ENCODE measurements at places on chromosomes 4 and X. TPM values are rescaled to one million over a fixed set of nuclear protein-coding genes. Genes with fewer than 3 reads are reported as not detected.

GRCh38 chrX:12970691-12971202, 4.2 kb upstream of the TMSB4X start:
- DNase-seq = peak; percentile 69
- H3K27ac ChIP-seq = peak overlapping the region; percentile 93
- H3K4me3 ChIP-seq = peak overlapping the region; percentile 29
- no peaks in the 10 kb centered on the region for H3K27me3 ChIP-seq

DNA sequence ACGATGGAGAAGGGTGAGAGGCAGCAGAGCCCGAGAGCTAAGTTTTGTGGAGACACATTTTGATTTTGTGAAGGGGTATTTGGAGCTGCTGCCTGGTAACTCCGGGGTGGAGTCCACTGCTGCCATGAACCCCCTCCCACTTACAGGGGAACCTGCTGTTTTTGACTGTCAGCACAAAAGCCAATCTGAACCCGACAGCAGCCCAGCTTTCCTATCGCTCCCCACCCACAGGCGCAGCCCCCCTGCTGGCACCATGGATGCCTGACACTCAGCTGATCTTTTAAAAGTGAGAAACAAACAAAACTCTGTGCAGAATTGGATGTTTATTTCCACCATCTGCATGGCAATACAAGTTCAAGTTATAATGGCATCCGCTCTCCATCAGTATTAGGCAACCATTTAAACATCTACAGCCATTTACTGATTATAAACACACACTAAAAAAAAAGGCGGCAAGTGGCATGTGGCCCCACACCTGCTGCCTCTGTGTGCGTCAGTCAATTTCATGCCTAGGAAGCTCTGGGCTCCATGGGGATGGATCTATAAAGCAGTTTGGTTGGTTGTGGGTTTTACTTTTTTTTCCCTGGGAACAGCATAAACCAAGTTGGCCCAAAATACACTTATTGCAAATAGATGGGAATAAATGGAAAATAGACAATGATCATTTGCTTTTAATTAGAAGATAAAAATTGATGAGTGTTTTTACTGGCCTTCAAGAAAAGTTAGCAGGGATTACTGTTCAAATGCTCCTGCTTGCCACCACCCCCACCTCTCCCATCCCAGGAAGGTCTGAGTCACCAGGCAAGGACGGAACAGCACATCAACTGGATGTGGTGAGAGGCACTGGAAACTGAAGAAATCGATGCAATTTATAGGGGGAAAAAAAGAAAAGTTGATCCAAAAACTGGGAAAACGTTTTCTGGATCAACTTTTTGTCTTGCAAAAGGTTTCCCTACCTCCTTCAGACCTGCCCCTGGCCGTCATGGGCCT, 46.0 kb downstream of the SEPSECS start:
- no peak overlapping the region for H3K4me3 ChIP-seq
- H3K27me3 ChIP-seq = no peaks in the 10 kb centered on the region
- H3K4me1 ChIP-seq = no peaks in the 10 kb centered on the region
- DNase-seq = no peak

DNA sequence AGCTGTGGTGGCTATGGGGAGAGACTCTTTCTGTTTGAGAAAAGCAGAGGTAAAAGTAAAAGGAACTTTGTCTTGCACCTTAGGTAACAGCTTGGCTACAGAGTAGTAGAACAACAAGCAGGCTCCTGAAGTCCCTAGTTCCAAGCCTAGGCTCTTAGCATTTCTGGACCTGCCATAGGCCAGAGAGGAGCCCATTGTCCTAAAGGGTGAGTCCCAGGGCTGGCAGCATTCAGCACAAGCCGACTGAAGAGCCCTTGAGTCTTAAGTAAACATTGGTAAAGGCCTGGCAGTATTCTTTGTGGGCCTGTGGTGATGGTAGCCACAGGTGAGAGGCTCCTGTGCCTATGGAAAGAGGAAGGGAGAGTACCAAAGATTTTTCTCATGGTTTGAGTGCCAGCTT, 38.2 kb downstream of the CSN3 start:
- no peaks in the 10 kb centered on the region for H3K36me3 ChIP-seq
- no peak for DNase-seq
- H3K27ac ChIP-seq = no peak overlapping the region
- H3K27me3 ChIP-seq = no peaks in the 10 kb centered on the region
- H3K4me3 ChIP-seq = no peak overlapping the region

DNA sequence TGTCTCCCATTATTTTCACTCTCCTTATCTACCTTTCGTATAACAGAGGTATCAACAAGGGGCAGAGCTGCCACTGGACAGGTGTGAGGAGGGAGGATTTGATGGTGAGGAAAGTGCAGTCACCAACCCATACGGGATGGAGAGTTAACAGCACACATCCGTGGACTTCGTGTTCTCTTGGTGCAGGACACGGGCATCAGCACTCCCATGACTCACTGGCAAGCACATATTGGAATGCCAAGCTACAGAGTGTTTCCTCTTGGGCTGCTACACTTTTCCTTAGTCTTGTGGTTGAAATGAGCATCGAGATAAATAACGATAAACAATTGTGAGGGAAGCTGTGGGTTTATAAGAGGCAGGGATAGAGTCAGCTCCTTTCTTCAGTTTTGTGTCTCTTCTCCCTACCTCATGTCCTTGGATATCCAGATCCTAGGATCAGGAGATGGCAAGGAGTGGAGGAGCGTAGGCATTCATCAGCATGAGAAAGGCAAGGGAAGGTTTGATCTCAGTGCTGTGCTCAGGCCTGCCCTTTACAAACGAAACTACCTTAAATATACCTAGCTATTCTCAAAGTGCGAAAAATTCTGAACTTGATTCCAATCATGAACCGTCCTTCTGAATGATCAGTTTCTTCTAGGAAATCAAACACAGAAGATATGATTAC, 96.3 kb downstream of the ZNF827 start:
- no peak overlapping the region for H3K4me3 ChIP-seq
- H3K27ac ChIP-seq = no peak overlapping the region
- H3K4me1 ChIP-seq = peaks cover 5% of the 10 kb centered on the region
- DNase-seq = no peak
- H3K27me3 ChIP-seq = no peaks in the 10 kb centered on the region

DNA sequence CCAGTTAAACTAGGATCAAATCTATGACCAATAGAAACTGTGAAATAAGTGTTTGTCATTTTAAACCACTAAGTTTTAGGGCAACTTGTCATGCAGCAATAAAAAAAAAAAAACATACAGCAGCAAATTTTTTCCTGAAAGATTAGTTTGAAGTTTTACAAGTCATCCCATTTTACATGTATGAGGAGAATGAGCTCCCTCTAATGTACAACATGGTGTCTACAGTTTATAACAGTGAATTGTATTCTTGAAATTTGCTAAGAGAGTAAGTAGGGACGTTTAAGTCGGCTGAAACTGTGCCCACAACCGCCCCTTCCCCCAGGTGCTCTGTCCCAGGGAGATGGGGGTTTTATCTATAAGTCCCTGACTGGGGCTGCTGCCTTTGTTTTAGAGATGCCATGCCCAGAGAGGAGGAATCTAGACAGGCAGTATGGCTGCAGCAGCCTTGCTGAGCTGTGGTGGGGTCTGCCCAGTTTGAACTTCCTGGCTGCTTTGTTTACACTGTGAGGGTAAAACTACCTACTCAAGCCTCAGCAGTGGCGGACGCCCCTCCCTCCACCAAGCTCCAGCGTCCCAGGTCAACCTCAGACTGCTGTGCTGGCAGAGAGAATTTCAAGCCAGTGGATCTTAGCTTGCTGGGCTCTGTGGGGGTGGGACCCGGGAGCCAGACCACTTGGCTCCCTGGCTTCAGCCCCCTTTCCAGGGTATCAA, 499.3 kb upstream of the CT83 start:
- H3K27me3 ChIP-seq = no peaks in the 10 kb centered on the region
- H3K4me3 ChIP-seq = no peak overlapping the region
- no peak for DNase-seq
- no peaks in the 10 kb centered on the region for H3K36me3 ChIP-seq

GRCh38 chr4:22733816-22734215, 41.1 kb downstream of the GBA3 start:
- H3K27ac ChIP-seq = no peak overlapping the region
- H3K36me3 ChIP-seq = no peaks in the 10 kb centered on the region
- H3K27me3 ChIP-seq = no peaks in the 10 kb centered on the region
- no peak overlapping the region for H3K4me3 ChIP-seq
- no peaks in the 10 kb centered on the region for H3K4me1 ChIP-seq

DNA sequence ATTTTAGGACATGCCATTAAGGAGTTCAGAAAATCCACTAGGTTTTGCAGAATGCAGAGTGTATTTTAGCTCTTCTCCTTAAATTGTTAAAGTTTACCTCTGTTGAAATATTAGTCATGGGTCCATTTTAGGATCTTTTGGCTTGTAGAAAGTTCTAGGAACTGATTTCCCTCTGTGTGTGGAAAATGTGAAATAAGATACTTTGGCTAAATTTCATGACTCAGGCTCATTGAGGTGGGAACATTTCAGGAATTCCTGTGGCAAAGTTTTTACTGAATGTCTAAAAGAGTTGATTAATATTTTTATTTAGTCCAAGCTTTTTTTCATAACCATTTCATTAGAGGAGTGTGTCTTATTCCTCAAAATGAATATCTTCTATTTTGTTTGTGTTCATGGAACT, 7.0 kb downstream of the FHIP1A start:
- H3K27me3 ChIP-seq = no peaks in the 10 kb centered on the region
- H3K36me3 ChIP-seq = no peaks in the 10 kb centered on the region
- no peak overlapping the region for H3K4me3 ChIP-seq
- no peak overlapping the region for H3K27ac ChIP-seq
- H3K4me1 ChIP-seq = no peaks in the 10 kb centered on the region

GRCh38 chrX:26050099-26050498, 88.0 kb upstream of the MAGEB18 start:
- H3K27me3 ChIP-seq = no peaks in the 10 kb centered on the region
- no peaks in the 10 kb centered on the region for H3K4me1 ChIP-seq
- H3K4me3 ChIP-seq = no peak overlapping the region
- H3K36me3 ChIP-seq = no peaks in the 10 kb centered on the region
- no peak for DNase-seq

- H3K27ac ChIP-seq = no peak overlapping the region
- H3K4me1 ChIP-seq = no peaks in the 10 kb centered on the region
- H3K36me3 ChIP-seq = peaks cover 3% of the 10 kb centered on the region
- no peaks in the 10 kb centered on the region for H3K27me3 ChIP-seq
Observed at GRCh38 chr4:174314274-174314673, 30.6 kb downstream of the CEP44 start.

DNA sequence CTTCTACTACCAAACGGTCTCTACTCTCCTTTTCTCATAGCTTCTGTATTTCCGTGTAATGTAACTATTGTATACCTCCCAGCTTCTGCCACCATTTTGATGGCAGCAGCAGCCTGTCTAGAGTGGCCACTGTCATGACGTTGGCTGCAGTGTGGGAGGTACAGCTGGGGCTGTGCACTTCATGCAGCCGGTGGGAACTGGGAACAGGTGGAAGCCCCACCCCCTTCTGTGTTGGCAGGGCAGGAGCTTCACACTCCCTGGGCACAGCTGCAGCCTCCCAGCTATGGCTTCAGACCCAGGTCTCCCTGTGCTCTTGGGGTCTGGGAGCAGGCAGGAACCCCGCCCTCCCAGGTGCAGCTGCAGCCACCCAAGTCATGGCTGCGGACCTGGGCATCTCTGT, 49.8 kb upstream of the SEC24B start:
- H3K4me3 ChIP-seq = no peak overlapping the region
- H3K4me1 ChIP-seq = no peaks in the 10 kb centered on the region
- no peaks in the 10 kb centered on the region for H3K27me3 ChIP-seq
- no peak overlapping the region for H3K27ac ChIP-seq
- no peaks in the 10 kb centered on the region for H3K36me3 ChIP-seq

- H3K27me3 ChIP-seq = no peaks in the 10 kb centered on the region
- H3K4me1 ChIP-seq = no peaks in the 10 kb centered on the region
- DNase-seq = no peak
Observed at GRCh38 chr4:142265536-142265935, 580.6 kb downstream of the INPP4B start.

DNA sequence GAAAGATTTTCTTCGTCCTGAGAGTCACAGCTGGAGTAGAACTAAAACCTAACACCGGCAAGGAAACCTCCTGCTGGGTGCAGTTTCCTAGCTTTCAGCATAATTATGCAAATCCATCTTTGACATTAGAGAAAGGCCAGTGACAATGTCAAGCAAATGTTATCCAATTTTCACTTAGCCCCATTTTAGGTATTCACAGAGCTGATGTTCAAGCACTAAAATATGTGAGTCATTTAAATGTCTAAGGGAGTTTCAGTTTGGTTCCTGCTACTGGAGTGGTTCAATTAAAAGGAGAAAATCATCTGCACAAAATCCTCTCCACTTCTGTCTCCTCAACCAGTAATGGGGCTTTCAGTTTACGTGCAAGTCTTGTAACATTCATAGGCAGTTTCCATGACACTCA, 37.1 kb upstream of the AMOT start:
- no peaks in the 10 kb centered on the region for H3K36me3 ChIP-seq
- no peak overlapping the region for H3K27ac ChIP-seq
- H3K4me3 ChIP-seq = no peak overlapping the region
- no peak for DNase-seq

- H3K4me1 ChIP-seq = no peaks in the 10 kb centered on the region
- no peaks in the 10 kb centered on the region for H3K36me3 ChIP-seq
- no peaks in the 10 kb centered on the region for H3K27me3 ChIP-seq
- no peak overlapping the region for H3K27ac ChIP-seq
Observed at GRCh38 chr4:26941951-26942350, 81.3 kb downstream of the STIM2 start.

DNA sequence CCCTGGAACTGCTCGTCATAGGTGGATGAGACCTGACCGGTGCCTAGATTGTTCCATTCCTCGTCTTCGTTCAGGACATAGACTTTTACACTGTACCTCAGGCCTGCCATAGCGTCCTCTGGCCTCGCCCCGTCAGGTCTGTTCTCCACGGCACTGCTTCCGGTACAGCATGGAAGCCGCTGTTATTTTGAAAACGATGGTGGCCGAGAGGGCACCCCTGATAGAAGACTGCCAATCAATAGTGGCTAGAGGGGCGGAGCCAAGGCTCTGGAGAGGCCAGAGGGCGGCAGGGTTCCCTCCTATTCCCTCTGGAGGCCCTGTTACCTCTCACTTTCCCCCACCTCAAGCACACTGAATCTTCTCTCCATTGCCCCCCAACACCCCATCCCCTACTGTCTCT, at the start of gene PPP4R3C:
PPP4R3C (minus strand) TSS at position 155 of the 400 bp plus-strand sequence; CDS start at position 110, 45 bp downstream.
- H3K4me1 ChIP-seq = no peaks in the 10 kb centered on the region
- H3K36me3 ChIP-seq = no peaks in the 10 kb centered on the region
- H3K4me3 ChIP-seq = no peak within 1 kb of the TSS
- H3K27me3 ChIP-seq = no peaks in the 10 kb centered on the region
- no peak within 1 kb of the TSS for H3K27ac ChIP-seq
- no peak for DNase-seq

- no peaks in the 10 kb centered on the region for H3K4me1 ChIP-seq
- no peak for DNase-seq
- H3K4me3 ChIP-seq = no peak overlapping the region
- H3K36me3 ChIP-seq = no peaks in the 10 kb centered on the region
Observed at GRCh38 chr4:188194421-188194820, 55.2 kb downstream of the TRIML1 start.

CLCN3 gene
- 11.6 TPM for polyA plus RNA-seq

FAM47A gene
- polyA plus RNA-seq = not detected

RAB40AL gene
- 0.09 TPM for polyA plus RNA-seq

BEX1 gene
- 3.1 TPM for polyA plus RNA-seq

HUWE1 gene
- 31.0 TPM for polyA plus RNA-seq

MAP3K15 gene
- polyA plus RNA-seq = 0.52 TPM

TEX13C gene
- polyA plus RNA-seq = 0.02 TPM

RASSF6 gene
- 10.2 TPM for polyA plus RNA-seq

MFAP3L gene
- polyA plus RNA-seq = 1.5 TPM

SLC25A14 gene
- 23.7 TPM for polyA plus RNA-seq

All from thymus (tissue), 14 donors.